ENCODE measurements at places on chromosomes 13 and 19. TPM values are rescaled to one million over a fixed set of nuclear protein-coding genes. Genes with fewer than 3 reads are reported as not detected.

DNA sequence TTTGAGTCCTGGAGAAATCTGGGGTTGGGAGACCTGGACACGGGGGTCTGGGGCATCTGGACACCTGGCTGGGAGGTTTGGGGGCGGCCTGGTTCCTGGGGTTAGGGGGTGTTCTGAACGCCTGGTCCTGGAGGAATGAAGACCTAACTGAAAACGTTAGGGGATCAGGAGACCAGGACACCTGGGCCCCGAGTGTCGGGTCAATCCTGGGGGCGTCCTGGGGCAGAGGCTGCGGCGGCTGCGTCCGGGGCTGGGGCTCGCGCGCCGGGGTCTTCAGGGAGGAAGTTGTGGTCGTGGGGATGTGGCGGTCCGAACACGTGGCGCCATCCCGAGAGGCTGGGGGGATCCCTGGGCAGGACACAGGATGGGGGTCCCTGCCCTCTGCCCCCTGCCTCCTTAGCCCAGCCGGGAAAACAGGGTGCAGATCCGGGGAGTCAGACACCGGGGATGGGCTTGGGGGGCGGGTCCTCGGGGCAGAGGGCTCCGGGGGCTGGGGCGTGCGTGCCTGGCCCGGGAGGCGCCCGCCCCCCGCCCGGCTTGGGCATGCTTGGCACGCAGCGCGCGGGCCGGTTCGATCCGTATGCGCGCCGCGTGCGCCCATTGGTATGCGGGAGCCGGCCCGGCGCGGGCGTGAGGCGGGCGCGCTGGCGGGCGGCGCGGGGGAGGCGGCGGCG, 632 bp downstream of the NPAS1 start:
- no peaks in the 10 kb centered on the region for H3K36me3 ChIP-seq
- H3K4me3 ChIP-seq, result no peak overlapping the region
- no peak overlapping the region for H3K27ac ChIP-seq
- DNase-seq, result no peak
- H3K27me3 ChIP-seq, result peaks cover 34% of the 10 kb centered on the region
- peaks cover 15% of the 10 kb centered on the region for H3K4me1 ChIP-seq

DNA sequence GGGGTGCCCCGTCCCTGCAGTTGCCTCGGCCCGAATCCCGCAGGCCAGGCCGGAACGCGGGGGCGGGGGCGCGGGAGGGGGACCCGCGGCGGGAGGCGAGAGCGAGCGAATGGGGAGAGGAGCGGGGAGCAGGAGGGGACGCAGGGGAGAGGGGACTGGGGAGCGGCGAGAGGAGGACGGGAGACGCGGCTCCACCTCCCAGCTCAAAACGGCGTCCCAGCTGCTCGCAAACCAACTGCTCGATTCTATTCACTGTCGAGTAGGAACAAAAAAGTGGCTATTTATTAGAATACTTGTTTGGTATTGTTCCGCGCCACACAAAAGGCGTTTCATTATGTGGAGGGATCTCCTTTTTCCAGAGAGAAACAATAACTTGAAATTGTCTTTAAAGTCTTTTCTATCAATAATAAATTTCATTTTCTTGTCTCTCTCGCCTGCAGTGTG, 10.6 kb upstream of the SOX1 start:
- H3K4me1 ChIP-seq, result peaks cover 3% of the 10 kb centered on the region
- no peak overlapping the region for H3K4me3 ChIP-seq
- peaks cover 69% of the 10 kb centered on the region for H3K27me3 ChIP-seq
- H3K36me3 ChIP-seq, result peaks cover 3% of the 10 kb centered on the region
- no peak for DNase-seq

SLITRK1 gene
- total RNA-seq, result not detected

ZNF729 gene
- total RNA-seq, result not detected
